ENCODE measurements at places on chromosomes 1 and 21.

DNA sequence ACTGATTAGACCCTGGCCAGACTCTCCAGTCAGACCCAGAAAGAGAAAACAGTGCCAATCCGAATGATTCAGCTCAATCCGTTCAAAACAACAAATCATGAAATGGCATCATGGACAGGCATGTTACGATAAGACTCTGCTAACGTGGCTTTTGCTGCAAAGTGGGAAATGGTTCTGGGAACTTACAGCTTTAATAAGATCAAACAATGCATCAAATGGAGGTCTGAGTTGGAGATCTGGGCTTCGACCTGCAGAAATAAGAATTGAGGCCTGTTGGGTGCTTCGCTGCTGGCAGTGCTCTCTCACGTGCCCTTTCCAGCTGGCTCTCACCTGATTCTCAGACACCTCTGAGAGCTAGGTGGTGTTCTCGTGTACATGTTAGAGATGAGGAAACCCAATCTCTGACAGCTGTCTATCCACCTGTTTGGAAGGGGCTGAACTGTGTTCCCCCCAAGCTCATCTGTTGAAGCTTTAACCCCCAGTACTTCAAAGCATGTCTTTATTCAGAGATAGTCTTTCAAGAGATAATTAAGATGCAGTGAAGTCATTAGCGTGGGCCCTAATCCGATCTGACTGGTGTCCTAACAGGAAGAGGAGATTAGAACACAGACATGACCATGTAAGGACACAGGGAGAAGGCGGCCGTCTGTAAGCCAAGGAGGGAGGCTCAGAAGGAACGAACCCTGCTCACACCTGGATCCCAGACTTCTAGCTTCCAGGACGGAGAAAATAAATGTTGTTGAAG, 45.5 kb upstream of the ETS2 start:
- DNase-seq, result no peak

- no peak for DNase-seq
These were observed 39.8 kb upstream of the C1orf53 start for GRCh38 chr1:197862671-197863070.

DNA sequence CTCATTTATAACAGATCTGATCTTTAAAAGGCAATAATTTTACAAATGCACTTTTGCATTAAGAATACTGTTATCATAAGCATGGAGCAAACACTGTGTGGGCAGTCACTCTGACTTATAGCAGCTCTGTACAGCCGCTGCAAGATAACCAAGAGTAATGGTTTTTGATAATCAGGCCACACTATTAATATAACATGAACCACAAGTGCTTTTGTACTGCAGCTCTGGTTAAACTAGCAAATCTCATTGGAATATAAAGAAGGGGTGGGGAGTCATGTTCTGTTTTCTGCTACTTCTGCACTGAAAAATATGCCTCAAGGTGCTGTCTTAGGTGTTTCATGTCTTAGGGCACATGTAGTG, 357.4 kb downstream of the LMO4 start:
- no peak for DNase-seq

- DNase-seq, result no peak
These were observed 1072.2 kb downstream of the BRINP3 start for GRCh38 chr1:189405419-189405818.

DNA sequence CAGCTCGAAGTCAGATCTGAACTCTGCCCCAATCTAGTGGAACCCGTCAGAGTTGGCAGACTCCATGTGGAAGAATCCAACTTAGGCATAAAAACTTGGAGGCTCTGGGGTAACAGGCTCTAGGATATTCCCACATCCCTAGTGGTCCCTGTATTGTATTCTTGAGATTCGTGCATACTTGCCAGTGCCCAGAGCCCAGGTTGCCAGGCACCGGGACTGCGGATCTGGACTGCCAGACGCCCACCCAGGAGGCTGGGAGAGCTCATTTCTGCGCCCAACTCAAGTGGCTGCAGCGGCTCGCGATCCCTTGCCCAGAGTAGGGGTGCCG, 1.1 kb downstream of the GRIK1 start:
- no peak for DNase-seq

DNA sequence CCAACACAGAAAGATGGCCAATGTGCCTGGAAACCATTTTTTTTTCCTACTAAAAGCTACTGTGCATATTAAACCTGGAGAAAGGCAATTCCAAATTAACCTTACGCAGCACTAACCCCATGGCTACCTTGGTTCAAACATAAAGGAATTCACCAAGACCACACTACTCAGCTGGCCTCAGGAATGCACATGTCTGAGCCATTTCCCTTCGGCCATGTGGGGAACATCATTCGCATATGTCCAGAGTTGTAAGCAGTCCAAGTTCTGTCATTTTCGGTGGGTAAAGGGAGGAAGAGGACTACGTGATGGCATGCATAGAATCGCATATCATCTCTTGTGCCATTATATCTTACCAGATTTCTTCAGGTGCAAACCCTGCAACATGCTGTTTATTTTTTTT, 175.4 kb downstream of the NTMT2 start:
- no peak for DNase-seq
